Large intestine (tissue), 12 donors: ENCODE measurements at places on chromosomes 5 and 9. TPM values are rescaled to one million over a fixed set of nuclear protein-coding genes. Genes with fewer than 3 reads are reported as not detected.

GRCh38 chr5:1212881-1213280, 11.5 kb downstream of the SLC6A19 start:
- DNase-seq: no peak

DNA sequence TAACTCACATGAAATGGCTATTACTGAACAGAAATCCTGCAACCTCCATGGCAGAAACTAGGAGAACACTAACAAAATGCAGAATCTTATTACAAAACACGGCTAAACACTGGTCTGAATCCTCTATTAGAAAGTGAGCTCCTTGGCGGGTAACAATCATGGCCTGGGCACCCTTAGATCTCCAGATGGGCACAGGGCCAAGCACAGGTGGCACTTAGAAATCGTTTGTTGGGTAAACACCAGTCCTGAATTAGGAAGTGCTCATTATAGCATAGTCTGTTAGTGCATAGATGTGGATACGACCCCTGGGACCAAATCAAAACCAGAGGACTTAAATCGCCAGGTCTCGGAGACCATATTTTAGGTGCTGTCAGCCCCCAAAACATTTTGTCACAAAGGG, 14.4 kb downstream of the VDAC1 start:
- DNase-seq: no peak

DNA sequence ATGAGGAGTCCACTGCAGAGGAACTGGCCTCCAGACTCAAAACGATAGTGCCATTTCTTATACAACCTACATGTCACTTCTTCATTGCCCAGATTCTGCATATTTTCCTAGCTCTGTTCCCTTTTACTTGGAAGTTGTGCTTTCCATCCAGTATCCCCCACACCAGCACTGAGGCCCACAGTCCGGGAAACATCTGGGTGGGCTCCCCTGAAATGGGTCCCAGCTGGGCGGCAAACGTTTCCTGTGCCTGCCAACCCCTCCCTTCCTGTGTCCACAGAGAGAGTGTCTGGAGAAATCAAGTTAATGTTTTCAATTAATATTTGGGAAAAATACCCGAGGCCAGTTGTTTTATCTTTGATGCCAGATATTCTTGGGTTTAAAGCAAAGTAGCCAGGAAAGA, 111.8 kb downstream of the COL23A1 start:
- DNase-seq: no peak

- no peak for DNase-seq
Measured at GRCh38 chr9:94079236-94079635, 5.0 kb upstream of the PTPDC1 start.

DNA sequence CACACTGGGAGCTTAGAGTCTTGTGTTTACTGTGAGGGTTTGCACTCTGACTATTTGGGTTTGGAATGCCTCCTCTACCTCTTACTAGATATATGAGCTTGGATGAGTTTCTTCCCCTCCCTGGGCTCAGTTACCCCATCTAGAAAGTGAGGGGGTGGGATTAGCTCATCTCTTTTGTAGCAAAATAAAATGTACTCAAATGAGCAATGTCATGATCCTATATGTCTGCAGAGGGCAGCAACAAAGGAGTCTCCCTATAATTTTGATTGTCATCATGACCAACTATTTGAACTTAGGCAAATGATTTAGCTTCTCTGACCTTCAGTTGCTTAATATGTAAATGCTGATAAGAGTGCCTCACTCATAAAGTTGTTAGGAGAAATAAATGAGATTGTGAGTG, 109.0 kb downstream of the DPYSL3 start:
- no peak for DNase-seq

DNA sequence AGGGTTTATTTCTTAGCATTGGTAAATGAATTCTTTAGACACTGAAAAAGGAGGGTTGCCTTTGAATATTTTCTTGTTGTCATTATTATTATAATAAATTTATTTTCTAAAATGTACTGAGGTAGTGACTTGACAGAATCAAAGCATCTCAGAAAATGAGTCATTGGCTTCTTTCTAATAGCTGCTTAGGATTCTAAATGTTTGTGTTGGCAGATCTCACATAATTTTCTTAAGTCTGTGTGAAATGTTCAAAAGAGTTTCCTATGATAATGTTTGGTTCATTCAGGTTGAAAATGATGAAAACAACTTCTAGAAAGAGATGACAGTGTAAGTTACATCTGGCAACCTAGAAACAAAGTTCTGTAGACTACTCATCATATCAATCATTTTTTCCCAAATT, 69.7 kb downstream of the SH3GL2 start:
- DNase-seq: no peak

GRCh38 chr9:127875306-127875966, 2.0 kb downstream of the AK1 start:
- no peak for DNase-seq

DNA sequence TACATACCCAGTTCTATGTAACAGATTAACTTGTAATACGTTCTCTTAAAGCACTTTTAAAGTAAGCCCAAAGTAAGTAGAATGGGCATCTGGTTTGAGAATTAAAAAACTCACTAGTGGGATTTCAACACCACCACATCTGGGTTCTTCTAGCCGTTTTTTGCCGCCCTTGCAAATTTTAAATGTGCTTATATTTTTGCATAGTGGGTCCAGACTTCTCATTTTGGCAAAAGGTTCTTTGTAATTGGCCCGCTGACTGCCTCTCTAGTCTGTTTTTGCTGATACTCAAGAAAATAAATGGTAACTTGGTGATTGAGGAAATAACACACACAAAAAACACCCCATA, 582 bp upstream of the FBXO4 start:
- no peak for DNase-seq

DNA sequence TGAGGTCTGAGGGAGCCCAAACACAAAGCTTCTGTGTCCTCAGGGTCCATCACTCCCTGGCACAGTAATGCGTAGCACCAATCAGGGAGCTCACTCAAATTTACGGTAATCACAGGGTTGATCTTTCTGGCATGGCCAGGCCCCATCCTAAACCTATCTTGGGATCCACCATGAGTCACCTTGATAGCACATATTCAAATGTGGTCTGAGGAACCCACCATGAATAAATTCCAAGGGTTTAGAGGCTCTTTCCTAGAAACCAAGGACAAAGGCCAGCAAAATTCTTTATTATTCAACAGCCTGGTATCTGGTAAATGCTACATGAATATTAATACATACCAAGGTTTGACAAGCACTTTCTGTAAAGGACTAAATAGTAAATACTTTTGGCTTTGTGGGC, 254.5 kb downstream of the TLR4 start:
- DNase-seq: no peak

- no peak for DNase-seq
Measured at GRCh38 chr9:119963258-119963797, 594.1 kb upstream of the BRINP1 start.

GRCh38 chr9:91382298-91382697, 20.6 kb upstream of the AUH start:
- no peak for DNase-seq

DNA sequence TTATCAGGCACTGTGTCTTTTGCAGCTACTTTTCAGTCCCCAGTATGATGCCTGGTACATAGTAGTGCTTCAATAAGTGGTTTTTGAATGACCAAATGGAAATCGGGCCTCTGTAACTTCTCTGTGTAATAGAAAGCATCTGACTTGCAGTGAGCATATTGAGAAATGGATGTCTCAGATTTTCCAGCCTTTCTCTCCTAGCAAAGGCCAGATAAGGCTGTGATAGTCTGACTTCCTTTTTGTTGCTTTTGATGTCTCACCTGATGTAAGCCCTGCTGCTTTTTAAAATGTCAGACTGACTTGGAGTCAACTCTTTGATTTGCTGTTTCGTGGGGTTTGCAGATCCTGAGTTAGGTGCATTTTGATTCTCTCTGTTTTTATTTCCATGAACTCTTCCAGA, 590.0 kb upstream of the ZNF608 start:
- DNase-seq: no peak

DNA sequence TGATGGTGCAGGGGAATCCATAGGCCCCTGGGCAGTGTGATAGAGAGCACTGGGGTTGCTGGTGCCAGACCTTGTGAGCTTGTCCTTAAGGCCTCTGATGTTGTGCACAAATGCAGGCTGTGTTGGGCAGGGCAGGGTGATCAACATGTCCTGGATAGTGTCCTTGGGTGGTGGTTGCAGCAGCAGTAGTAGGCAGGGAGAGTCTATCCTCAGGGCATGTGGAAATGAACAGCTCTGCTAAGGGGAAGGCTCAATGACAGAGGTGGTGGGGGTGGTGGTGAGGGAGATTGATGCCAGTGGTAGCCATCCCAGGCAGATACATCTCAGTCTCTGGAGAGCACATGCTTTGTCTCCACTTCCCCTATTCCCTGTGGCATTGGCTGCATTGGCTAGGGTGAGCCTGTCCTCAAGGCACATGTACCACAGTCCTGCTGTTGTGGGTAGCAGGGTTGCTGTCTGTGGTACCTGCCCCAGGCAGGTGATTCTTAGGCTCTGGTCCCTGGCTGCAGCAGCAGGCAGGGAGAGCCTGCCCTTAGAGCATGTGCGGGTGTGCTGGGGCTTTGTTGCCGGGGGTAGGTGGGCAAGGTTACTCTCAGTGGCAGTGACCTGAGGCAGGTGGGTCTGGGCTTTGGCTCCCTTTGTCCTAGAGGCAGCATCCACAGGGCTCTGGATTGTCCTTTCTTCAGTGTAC, 111.1 kb downstream of the WDR70 start:
- DNase-seq: no peak

DNA sequence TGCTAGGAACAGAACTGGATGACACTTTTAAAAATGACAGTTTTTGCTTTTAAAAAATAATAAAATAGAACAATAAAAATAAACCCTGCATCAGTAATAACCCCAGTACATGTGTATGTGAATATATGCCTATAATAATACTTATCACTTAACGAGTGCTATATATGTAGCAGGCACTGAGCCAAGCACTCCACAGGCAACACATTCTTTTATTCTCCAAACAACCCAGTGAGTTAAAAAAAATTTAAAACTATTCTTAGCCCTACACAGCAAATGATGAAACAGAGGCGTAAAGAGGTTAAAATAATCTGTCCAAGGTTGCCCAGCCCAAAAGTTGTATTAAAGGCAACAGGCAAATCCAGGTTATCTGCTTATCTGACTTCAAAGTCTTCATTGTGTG, 124.5 kb upstream of the SMIM23 start:
- no peak for DNase-seq

GRCh38 chr5:856531-857425, 6.0 kb upstream of the ZDHHC11 start:
- no peak for DNase-seq

GRCh38 chr5:73030531-73030930, 74.7 kb downstream of the FCHO2 start:
- no peak for DNase-seq

DNA sequence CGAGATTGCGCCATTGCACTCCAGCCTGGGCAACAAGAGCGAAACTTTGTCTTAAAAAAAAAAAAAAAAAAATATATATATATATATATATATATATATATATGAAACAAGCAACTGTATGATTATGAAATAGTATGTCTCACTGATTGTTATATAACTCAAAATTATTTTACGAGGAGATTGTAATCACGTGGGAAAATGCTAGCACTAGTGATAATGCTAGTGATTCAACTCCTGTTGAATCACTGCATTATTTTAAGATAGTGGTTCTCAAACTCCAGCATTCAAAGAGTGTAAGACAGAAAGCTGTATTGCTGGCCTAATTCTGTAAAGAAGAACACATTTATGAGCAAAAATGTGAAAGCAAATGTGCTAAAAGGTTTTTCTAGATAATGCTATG, 12.4 kb upstream of the PTPN3 start:
- no peak for DNase-seq

DNA sequence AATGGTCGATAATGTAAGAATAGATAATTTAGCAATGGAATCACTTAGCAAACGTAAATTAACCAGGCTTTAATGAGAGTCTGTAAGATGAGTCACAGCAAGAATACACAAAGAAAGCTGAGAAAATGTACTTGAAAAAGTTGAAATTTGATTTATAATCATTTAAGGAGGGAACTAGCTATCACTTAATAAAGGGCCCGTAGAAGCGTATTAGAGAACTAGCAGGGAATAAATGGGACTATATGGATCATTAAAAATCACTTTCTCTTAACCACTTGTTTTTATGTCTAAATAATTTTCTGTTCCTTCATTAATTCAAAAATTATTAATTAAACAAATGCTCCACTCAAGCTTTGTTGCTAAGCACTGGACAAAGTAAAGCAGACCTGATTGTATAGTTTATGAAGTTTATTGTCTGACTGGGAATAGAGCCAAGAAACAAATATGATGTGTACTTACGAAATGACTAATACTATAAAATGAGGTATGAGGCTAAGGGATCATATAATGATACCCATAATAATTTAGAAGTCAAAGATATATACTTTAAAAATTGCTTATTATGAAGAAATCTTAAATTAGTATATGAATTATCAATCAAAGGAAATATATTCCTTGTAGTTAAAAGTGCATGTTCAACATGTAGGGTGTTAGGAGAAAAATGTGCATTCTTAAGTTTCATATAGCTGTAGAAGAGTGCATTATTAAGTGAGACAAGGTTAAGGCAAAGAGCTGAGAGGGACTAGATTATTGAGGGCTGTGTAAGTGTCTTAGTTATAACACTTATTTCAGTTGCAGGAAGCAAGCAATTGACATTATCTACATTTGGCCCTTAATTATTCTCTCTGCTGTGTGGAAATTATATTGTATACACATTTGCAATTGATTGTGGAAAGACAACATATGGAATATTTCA, 196.8 kb downstream of the PRDM9 start:
- no peak for DNase-seq

DNA sequence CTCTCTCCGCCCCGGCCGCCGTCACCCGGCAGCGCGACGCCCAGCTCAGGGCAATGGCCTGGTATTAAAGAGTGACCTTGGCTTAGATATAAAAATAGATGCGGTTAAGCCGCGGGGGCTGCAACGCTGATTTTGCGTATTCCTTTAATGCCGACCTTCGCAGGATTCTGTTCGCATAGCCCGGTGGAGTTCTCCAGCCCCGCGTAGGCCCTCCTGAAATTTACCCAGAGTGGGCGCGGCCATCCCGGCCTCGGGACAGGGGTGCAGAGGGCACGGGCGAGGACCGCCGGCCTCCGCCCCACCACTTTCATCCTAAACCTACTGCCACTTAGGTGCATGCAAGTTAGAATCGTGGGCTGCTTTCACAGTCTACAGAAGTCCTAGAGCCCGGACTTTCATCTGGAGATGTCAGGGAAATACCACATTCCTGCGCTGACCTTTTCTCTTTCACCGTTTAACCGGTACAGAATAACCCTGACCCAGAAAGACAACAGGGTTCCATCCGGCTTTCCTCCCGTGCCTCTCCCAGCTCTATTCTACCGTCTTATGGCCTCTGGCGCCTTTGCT, 492 bp upstream of the FAM169A start:
- peak; percentile 41 for DNase-seq

DNA sequence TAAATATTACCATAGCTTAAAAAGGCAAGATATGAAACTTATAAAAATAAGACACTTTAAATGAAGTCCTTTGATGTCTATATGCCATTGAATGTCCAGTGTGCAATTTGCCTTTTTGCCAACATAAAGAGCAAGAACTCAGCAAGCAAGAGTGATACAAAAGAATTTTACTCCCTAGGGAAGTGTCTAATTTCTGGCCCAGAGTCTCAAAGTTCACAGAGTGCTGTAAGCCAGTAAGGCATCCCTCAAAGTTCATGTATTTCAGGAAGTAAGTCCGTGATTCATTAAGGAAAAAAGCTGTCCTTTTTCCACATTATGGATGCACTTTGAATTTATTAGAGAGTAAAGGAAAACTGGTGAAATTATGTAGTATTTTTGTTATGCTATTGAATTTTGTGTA, 185.2 kb downstream of the CCDC171 start:
- DNase-seq: no peak

The NCS1 gene
- 14.7 TPM for polyA plus RNA-seq

The LCN9 gene
- polyA plus RNA-seq: not detected

The PCDHGA7 gene
- polyA plus RNA-seq: 0.69 TPM

The EPB41L4B gene
- 35.5 TPM for polyA plus RNA-seq

The C5orf63 gene
- 16.2 TPM for polyA plus RNA-seq

The RNF208 gene
- polyA plus RNA-seq: 11.0 TPM

The IQGAP2 gene
- polyA plus RNA-seq: 29.2 TPM

The LVRN gene
- polyA plus RNA-seq: 0.27 TPM
